ENCODE measurements at places on chromosomes 6 and 20. TPM values are rescaled to one million over a fixed set of nuclear protein-coding genes. Genes with fewer than 3 reads are reported as not detected.

GRCh38 chr6:161847628-161848027 is 573.8 kb upstream of the AGPAT4 start:
- no peak for DNase-seq

- DNase-seq, result peak; percentile 74
Observed at GRCh38 chr6:139970591-139970991, 596.1 kb upstream of the CITED2 start.

GRCh38 chr6:72031471-72031870 is 145.1 kb downstream of the RIMS1 start:
- DNase-seq, result no peak

GRCh38 chr20:36004045-36004444 is 35.7 kb downstream of the CNBD2 start:
- DNase-seq, result no peak

DNA sequence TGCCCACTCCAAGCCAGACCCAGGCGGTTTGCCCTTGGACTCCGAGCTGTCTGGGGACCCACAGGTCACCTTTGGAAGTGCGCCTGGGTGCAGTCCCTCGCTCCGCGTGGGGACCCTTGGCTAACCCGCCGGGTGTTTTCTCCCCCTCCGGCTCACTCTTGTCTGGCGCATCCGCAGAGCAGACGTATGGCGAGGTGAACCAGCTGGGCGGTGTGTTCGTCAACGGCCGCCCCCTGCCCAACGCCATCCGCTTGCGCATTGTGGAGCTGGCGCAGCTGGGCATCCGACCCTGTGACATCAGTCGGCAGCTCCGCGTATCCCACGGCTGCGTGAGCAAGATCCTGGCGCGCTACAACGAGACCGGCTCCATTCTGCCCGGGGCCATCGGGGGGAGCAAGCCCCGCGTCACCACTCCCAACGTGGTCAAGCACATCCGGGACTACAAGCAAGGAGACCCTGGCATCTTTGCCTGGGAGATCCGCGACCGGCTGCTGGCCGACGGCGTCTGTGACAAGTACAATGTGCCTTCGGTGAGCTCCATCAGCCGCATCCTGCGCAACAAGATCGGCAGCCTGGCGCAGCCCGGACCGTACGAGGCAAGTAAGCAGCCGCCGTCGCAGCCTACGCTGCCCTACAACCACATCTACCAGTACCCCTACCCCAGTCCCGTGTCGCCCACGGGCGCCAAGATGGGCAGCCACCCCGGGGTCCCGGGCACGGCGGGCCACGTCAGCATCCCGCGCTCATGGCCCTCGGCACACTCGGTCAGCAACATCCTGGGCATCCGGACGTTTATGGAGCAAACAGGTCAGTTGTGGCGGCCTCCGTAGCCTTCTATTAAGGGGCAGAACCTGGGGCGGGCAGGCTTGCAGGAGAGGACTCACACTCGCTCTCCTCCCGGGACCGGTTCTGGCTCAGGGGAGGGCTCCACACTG is 1.1 kb downstream of the PAX1 start:
- DNase-seq, result no peak

Gene TRAPPC3L
- total RNA-seq, result not detected

GRCh38 chr6:34600796-34601195 is 44.7 kb upstream of the SPDEF start:
- no peak for DNase-seq
